ENCODE measurements at places on chromosomes 13 and 19.
A peak's percentile ranks its signal among the peaks of the same experiment; 100 is the strongest.

GRCh38 chr13:50126993-50127725 lies 111.9 kb downstream of the KCNRG start:
- peak; percentile 66 for DNase-seq

- no peak for DNase-seq
Measured at GRCh38 chr13:100707818-100708740, 33.5 kb upstream of the TMTC4 start.

DNA sequence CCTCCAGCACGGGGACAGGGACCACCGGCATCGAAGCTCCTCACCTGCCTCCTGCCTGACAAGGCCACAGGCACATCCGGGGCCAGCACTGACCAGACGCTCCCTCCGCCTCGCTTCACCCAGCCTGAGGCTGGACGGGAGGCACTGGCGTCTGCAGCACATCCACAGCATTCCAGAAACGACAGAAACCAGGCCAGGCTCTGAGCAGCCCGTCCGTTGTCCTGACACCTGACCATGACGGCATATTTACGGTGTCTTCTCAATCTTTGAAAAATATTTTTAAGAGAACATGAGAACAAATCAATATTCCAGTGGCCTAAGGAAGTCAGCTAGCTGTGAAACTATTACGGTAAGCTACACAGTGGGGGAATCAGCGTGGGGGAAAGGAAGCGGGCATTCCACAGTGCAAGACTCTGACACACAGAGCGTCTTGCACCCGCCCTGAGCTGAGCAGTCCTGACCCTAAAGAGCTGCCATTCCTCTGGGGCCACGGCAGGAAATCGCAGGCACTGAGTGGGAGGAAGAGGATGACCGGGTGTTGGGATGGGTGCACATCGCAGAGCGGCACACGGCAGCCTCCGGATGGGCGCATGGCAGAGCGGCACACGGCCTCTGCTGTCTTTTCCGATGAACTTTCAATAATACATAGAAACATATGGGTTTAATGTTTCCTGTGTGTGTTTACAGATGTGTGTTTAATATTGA lies 26.8 kb downstream of the RASA3 start:
- peak; percentile 32 for DNase-seq

GRCh38 chr19:17720440-17720839 lies 1.2 kb downstream of the MAP1S start:
- DNase-seq: no peak

GRCh38 chr19:33376941-33377557 lies 3.5 kb downstream of the CEBPG start:
- no peak for DNase-seq

GRCh38 chr19:34960103-34960805 lies 3.8 kb downstream of the ZNF792 start:
- no peak for DNase-seq
